ENCODE measurements at places on chromosomes 3 and 15.

- no peak for DNase-seq
Measured at GRCh38 chr3:177037241-177037640, 160.0 kb downstream of the TBL1XR1 start.

DNA sequence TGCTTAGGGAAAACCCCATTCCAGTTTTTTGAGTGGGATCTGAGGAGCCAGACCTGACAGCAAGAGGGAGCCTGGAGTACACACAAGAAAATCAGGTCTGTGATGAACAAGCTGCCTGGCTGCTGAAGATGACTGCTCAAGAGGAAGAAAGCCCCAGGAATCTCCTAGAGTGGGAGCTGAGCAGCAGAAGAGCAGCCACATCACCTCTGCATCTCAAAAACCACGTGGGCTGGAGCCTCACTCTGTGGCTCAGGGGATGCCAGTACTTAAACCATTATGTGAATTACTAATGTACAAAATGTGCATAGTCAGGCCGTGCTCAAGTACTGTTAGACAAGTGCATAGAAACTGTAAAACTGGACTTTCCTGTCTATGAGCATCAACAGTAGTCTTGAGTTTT, 52.4 kb downstream of the SLC9A9 start:
- DNase-seq = peak; percentile 14

- no peak for DNase-seq
Measured at GRCh38 chr3:177855021-177855420, 657.7 kb upstream of the TBL1XR1 start.

GRCh38 chr3:133535971-133536881, 37.3 kb upstream of the CDV3 start:
- DNase-seq = peak; percentile 18

DNA sequence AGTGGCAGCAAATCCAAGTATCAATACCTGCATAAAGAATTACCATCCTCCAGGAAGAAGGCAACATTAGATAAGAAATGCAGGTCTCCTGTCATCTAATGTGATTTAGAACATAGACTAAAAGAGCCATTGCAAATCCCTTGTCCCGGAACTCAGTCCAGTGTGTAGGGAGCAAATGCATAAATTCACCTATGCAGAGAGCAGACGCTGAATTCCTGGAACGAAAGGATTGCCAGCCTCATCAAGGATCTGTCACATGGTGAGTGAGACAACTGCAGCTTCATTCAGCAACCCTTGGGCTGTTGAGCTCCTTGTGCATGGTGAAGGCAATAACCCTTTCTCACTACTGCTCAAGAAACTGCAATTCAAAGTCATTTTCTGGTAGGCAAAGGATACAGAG, 696.8 kb upstream of the CFAP20DC start:
- DNase-seq = no peak

DNA sequence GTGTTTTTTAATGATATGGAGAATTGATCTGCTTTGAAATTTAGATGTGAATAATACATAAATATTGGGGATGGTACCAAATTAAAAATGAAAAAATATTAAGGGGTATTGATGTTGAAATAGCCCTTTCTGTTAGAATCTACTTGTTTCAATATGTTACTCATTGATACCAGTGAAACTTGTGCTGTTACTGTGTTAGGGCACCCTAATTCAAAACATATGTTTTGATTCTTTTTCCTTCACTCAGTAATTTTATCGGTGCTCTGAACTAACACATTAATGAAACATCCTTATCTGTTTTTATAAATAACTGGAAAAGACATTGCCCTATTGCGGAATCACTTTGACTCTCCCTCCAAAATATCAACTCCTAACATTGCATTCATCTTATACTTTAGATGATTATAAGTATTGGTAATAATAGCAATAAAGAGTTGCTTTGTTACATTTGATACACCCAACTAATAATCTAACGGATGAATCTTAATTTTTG, 52.0 kb upstream of the CCNB2 start:
- DNase-seq = no peak

GRCh38 chr3:22315925-22316324, 564.9 kb upstream of the ZNF385D start:
- DNase-seq = no peak

DNA sequence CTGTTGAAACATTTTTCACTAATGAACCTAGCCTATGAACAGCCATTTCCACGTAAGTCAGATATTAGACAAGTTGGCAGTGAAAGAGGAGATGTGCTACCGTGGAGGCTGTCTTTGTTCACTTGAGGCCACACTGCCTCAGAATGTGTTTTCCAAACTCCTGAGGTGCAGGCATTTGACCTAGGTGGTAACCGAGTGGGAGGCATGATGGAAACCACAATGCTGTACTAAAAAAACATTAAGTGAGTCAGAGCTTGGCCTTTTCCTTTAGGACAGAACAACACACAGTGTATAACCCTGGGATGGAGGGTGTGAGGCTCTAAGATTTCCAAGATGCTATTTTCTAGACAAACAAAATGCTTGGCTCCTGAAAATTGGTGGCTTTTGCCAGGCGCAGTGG, 406.3 kb downstream of the SOX2 start:
- DNase-seq = peak; percentile 63

GRCh38 chr3:72999951-73000350, 3.3 kb downstream of the PPP4R2 start:
- DNase-seq = no peak

DNA sequence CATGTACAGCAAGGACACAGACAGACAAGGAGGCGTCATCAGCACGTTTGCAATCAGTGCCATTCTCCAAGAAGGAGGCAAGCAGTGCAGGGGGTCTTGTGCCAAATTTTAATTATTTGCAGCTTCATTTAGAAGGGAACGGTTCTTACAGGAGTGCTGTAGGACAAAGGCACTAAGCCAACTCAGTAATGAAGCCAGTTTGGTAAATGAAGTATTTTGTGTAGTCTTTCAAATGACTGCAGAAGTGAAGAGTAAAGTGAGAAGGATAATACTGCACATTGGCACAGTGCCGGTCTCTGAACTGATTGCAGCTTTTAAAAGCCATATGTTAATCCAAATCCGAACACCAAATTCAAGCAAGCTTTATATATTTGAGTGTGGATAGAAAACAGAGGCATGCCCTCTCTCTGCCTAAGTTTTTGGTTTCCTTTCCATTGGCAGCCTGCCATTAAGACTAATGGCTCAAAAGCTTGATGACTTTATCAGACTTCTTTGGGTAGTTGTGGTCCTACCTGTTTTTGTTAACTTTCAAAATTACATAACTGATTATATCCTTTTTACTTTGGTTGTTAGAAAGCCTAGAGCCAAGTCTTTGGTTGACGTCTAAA, 101.3 kb downstream of the SENP2 start:
- DNase-seq = no peak

DNA sequence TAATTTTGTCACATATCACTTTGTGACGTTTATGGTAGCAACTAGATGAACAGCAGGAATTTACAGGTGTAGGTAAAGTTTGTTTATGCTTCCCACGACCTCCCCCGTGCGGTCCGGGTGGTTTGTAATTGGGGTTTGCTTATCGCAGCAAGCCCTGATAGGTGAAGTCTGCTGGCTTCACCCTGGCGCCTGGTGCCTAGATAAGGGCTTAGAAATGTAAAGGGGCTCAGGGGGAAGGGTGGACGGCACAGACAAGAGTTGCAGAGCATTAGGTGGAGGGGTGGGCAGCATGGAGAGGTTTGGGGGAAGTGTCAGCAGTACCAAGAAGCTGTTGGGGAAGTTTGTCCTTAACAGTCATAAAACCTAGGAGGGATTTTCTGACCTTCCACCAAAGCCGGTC, 108.1 kb upstream of the RNF7 start:
- no peak for DNase-seq

DNA sequence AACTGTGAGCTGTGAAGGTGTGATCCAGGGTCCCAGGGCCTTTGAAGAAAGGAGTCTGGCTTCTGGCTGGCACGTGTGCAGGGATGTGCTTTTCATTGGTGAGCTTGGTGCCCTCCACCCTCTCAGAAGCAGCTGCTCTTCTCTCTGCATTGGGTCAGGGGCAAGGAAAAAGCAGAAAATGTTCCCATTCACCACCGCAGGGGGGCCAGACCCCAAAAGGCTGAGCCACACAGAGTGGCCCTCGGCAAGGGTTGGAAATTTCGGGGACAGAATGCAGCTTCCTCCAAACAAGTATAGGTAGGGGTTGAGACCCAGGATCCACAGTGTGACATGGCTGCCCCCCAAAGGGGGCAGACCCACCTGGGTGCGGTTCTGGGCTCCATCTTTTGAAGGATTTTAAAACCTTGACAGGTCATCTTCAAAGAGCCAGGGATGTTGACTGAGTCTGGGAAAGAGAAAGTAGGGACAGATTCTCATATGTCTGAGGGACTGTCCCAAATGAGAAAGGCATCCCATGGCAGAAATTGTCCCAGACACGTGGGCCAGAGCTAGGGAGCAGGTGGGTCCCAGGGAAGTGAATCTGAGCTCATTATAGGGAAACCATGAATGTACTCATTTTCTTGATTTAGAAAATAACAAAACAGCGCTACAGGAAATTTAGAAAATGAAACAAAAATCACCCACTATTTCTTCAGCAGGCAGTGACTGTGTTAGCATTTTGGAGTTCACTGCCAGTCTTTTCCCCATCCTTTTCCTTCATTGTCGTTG, 2.7 kb downstream of the CSK start:
- DNase-seq = no peak

DNA sequence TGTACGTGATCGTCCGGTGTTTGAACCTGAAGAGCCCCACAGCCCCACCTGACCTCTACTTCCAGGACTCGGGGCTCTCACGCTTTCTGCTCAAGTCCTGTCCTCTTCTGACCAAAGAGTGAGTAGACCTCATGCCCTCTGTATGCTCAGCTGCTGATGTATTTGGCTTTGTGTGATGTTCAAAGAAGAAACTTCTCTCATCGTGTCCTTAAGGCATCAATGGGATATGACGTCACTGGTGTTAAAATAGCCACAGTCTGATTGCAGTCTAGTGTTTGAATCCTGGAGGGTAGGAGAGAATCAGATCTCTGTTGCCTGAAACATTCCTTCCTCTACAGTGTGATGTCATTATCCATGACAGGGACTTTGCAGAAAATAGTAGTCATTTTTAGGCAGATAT, 28.1 kb downstream of the ABHD2 start:
- DNase-seq = no peak

DNA sequence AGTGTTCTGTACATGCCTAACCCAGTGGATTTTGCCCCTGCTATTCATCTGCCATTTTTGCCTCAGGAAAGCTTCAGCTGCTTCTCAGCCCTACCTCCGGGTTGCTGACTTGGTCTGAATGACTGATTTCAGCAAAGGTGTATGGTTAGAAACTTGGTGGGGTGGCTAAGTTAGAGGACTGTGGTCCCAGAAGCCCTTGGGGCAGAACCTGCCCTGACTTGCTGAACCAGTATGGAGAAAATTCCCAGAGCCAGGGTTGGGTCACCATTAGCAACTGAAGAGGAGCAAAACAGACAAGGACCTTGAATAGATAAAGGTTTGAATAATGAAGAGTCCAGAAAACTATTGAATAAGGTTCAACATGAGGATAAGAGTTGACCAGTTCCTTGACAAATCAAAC, 6.1 kb upstream of the WWTR1 start:
- DNase-seq = no peak

All from ACHN (cell line).